Brain pericyte (primary cell): ENCODE measurements at places on chromosomes 7 and 10.

- no peak for DNase-seq
Measured at GRCh38 chr10:88979153-88979562, 11.4 kb upstream of the FAS start.

DNA sequence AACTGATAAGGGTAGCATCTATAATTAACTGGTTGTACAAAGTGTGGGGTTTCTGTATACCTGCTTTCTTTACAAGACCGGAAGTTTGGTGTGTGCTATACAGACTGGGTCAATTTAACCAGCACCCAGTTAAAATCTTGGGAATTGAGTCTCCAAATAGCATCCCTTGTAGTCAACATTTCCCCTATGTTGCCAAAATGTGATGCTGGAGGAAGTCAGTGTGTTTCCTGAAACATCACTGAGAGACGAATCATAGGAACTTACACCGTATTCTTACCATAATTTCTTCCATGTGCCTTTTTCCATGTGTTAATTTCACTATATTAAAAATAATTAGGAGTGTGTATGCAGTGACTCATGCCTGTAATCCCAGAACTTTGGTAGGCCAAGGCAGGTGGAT lies 1.7 kb downstream of the AKR1C4 start:
- no peak for DNase-seq

GRCh38 chr7:82397879-82398524 lies 45.6 kb downstream of the CACNA2D1 start:
- no peak for DNase-seq

GRCh38 chr10:125034675-125035074 lies 92.8 kb downstream of the ZRANB1 start:
- DNase-seq = no peak

DNA sequence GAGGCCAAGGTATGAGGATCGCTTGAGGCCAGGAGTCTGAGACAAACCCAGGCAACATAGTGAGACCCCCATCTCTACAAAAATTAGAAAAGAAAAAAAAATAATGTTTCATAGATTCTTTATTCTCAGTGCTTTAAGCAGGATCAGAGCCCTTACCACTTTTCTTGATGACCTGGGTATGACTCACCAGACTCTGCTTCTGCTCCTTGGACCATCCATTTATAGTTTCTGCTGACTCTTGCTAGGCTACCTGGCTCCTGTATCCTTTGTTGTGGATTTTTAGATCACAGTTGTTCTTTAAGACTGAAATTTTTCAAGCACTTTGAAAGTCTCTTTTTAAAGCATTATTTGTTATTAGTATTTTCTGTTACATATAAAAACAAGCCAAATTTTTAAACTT lies 411.1 kb downstream of the GFRA1 start:
- DNase-seq = no peak

DNA sequence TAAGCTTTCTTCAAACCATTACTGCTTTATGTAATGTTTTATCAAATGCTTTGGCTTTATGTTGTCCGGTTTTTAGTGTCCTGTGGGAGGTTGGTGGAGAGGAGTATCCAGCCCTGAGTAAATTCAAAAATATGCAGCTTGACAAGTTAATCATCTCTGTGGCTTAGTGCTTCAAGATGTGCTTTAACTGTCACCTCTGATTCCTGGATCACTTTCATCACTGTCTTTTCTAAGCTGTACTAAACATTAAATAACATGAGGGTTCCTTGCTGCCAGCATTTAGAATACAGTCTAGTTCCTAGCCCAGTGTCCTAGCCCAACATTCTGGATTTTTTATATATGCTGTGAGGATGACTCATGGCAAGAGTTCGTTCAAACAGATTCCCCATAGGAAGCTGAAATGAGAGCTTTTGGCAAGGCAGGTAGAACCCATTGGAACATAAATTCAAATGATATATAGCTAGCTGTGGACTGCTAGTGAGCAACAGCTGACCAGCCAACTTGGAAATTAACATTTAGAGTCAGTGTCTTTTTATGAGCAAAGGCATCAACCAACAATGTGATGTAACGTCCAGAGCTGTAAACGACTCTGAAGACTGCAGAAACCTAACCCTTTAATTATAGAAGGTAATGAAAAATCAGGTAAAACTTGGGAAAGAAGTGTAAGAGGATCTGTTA lies 80.6 kb upstream of the OIT3 start:
- no peak for DNase-seq
